ENCODE measurements at places on chromosomes 7 and 10.

- peak; percentile 77 for DNase-seq
Observed at GRCh38 chr10:15169555-15170401, 1.3 kb upstream of the NMT2 start.

DNA sequence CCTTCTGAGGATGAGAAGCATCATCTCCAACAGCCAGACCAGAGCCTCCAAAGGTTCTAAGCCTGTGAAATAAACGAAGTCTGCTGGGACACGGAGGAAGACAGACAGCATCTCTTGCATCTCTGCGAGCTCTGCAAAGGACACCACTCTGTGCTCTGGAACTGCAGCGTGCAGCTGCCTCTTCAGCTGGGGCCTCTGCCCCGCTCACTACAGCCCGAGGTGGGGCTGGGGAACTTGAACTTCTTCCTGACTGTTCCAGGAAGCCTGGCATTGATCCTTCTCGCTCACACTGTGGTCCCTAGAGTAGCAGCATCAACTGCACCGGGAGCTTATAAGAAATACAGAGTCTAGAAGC lies 163.3 kb downstream of the USP6NL start:
- DNase-seq, result no peak

GRCh38 chr10:121457729-121458128 lies 140.5 kb downstream of the FGFR2 start:
- no peak for DNase-seq

GRCh38 chr7:71817916-71818315 lies 594.2 kb downstream of the CALN1 start:
- DNase-seq, result no peak

- no peak for DNase-seq
Observed at GRCh38 chr10:75972491-75973276, 541.3 kb downstream of the LRMDA start.

DNA sequence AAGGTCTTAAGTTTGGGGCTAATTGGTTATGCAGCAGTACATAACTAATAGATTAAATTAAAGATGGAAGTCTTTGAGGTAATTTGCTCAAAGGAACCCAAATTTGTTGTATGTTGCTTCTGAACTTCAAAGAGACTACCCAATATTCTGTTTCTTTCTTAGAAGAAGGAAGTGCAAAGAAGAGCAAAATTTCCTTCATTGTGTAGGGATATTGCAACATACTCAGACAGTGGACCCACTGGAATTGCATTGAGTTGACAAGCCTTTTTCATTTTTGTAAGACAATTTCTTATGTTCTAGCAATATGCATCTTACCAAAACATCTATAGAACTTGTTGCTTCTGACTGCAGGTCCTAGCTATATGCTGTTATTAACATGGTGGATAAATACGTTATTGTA lies 527.8 kb downstream of the SH2D4B start:
- DNase-seq, result no peak

- no peak for DNase-seq
Observed at GRCh38 chr7:157713591-157713990, 376.8 kb downstream of the DNAJB6 start.

GRCh38 chr7:4629287-4629895 lies 52.7 kb upstream of the FOXK1 start:
- DNase-seq, result no peak

GRCh38 chr10:111078505-111079185 lies 1.8 kb downstream of the ADRA2A start:
- DNase-seq, result no peak

DNA sequence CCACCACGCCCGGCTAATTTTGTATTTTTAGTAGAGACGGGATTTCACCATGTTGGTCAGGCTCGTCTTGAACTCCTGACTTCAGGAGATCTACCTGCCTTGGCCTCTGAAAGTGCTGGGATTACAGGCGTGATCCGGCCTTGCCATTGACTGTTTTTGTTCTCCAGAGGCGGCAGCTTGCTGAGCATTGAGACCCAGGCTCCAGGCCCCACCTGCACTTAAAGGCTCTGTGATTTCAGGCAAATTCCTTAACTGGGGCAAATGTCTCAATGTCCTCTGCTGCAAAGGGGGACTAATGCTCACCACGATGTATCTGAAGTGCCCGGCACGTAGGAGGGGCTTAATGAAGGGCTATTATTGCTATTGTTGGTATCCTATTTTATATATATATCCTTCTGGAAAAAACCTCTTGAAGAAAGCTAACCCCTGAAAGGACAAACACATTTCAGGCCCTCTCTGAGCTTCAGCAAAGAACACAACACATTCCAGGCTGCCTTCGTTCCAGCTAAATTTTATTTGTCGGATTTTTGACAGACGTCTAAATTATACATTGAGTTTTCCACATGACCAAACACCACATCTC lies 29.0 kb downstream of the TRIM8 start:
- DNase-seq, result no peak

DNA sequence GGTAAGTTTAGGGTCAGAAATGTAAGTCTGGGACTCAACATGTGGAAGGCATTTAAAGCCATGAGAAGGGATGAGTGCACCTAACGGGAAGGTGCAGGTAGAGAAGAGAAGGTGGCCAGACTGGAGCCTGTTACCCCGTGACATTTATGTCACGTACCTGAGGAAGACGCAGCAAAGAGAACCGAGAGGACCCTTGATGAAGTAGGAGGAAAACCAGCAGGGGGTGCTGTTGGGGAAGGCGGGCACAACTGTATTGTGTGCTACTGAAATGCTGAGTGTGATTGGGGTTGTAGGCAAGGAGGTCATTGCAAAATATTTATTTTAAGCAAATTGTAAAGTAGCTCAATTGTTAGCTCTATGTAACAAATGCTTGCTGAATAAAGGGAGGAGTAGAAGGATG lies 338.2 kb upstream of the PRKCQ start:
- peak; percentile 77 for DNase-seq

DNA sequence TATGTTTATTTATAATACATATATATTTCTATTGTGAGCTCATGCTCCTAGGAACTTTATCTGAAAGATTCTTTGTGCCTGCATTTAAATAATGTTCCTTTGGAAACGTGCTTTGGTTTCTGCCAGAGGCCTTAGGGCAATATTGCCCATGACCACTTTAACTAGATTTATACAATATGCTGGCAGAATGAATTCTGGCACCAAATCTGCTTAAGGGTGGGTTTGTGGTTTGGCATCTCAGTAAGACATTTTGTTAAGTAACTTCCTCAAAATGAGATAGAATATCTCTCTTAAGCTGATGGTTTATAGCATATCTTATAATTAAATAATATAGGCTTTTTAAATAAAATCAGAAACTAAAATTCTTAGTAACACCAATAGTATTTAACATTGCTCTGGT lies 252.9 kb downstream of the RNLS start:
- DNase-seq, result no peak

DNA sequence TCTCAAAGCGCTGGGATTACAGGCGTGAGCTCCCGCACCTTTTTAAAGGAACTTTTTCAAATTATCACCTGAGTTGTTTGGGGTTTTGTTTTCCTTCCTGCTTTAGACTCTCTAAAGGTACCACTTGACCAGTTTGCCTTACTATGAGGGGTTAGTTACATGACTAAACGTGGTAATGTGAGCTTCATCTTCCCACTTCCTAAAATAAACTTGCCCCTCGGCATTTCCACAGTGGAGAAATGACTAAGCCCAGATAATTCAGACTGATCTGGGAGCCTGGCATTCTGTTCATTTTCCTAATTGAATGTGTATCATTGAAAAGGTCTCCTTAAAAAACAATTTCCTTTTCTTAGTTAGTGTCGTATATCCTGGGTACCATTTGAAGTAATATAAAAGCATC lies 163.4 kb downstream of the PLXDC2 start:
- no peak for DNase-seq

GRCh38 chr7:139576179-139576973 lies 52.9 kb downstream of the CLEC2L start:
- no peak for DNase-seq

DNA sequence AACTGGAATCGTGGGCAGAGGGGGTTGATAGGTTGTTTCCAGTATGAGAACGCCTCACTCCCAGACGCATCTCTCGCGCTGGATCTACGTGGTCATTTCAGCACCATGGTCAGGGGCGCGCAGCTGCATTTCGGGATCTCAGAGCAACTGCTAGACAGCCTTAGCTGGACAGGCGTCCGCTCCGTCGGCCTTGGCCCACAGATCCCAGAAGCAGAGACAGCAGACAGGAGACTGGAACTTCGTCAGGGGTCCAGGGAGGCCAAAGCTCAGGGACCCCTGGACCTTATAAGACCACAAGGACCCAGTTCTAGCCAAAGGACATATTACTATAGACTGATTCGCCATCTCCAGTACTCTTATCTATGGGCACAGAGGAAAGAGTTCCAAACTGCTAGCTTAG lies 5.3 kb downstream of the NEUROG3 start:
- DNase-seq, result no peak

- no peak for DNase-seq
Observed at GRCh38 chr7:139304517-139304916, 36.6 kb upstream of the FMC1 start.

DNA sequence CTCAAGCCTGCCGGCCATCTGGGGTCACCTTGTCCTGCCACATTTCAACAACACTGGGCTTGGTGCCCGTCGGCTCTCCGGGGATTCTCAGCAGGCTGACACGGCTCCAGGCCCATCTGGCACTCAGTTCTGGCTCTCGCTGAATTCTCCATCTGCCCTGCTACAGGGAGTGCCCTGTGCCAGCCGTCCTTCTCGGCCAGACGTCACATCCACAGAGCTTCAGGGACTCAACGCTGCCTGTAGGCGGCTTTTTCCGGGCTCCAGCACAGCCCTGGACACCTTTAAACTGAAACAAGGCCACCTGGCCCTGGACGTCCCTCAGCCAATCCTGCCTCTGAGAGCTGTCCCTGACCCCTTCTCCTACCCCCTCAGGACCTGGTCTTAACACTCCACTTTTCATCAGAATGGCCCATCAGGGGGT lies 43.0 kb downstream of the TMEM130 start:
- no peak for DNase-seq

DNA sequence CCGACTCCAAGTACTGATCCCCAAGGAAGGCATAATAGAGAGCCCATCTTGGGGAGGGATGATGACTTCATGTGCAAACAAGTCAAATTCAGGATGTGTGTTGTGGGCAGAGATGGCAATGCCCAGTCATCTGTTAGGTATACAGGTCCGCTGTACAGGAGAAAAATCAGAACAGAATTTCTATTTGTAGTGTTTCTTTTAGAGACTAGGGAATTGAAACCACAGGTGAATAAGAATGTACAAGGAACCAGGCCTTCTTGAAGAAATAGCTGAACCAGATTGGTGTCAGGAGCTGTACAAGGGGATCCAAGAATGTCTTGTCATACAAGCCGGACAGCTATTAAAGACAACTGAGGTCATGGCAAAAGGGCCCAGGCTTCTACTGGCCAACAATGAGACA lies 147.9 kb downstream of the PFKFB3 start:
- DNase-seq, result no peak

DNA sequence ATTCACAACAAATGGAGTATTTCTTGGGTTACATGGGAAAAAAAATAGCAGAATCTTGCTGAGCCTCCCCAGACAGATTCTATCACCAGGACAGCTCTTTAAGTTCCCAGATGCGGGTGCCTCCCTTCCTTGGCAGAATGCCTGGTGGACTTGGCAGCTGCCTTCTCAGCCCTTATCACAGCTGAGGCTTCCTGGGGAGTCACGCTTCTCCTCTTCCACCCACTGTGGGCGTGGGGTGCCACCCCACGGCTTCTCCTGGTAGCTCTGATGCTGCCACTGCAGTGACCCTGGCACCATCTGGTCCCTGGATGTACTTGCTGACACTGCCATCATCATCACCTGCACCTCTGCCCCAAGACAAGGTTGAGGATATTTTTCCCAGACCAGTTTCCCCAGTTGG lies 16.2 kb upstream of the NME8 start:
- peak; percentile 17 for DNase-seq

GRCh38 chr7:142808461-142808801 lies 37.7 kb downstream of the PRSS2 start:
- DNase-seq, result no peak

DNA sequence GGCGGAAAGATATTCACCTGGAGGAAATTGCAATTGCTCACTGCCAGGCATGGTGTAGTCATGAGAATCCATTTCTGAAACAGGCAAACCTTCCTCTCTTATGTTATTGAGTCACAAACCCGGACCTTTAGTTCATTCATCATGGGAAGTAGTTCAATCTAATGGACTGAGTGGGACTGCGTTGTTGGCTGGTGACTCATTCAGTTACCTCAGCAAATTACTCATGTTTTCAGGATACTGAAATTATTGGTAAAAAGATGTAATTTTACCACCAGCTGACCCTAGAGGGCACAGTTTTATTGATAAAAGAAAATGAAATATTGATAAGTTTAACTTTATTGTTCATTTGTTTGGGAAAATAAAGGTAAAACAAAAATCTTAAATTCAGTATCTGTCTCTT lies 1194.4 kb upstream of the SORCS1 start:
- no peak for DNase-seq

- DNase-seq, result no peak
Observed at GRCh38 chr7:16606704-16607103, 38.9 kb downstream of the ANKMY2 start.

DNA sequence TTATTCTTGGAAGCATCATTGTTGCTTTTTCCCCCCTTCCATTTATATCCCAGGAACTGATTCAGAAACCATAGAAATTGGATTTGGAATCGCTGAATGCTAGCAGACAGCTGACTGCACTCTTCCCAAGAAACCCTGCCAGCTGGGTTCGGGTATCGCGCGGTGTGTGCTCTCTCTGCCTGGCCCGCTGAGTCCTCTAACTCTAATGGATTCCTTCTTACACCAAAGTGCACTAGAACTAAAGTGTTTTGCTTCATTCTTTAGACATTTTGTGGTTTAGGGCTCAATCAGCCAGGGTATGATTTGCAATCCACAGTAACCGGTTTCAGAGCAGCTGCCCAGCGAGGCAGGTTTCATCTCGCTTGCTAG lies 92.2 kb downstream of the EGFR start:
- DNase-seq, result no peak

DNA sequence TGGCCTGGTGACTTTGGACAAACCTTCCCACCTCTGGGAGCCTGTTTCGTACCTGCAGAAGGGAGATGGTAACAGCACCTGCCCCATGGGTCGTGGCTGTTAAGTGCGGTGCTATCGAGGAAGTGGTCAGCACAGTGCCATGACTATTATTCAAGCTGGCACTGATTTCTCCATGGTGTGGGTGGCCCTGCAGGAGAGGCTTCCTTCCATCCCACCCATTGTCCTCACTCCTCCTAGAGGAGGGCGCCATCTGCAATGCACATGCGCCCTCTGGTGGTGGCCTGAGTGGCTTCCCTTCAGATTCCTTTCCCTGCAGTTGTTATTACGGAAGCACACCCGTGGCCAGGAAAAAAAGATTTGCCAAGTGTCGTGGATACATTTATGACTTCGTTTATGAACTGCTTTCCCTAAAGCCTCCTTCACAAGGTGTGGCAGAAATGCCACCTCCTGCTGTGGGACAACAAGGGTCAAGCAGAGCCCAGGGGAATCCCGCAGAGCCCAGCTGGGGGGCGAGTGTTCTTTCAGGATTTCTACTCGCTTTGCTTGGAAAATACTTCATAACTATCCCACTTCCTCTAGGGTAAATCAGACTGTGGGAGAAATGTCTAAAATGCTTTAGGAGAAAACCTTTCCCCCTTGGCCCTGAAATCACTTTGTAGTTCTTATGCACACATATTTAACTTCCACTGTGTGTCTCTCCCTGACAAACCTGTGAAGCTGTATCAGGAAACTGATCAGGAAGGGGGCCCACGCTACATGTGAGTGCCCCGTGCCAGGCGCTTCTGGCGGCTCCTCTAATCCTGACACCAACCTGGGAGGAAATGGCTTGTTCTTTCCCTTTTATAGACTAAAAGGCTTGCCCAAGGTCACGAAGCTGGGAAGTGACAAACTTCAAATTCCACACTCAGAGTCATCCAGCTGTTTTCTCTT lies 98.0 kb upstream of the ANLN start:
- DNase-seq, result peak; percentile 73

- no peak for DNase-seq
Observed at GRCh38 chr10:29860166-29860565, 199.2 kb downstream of the JCAD start.
